ENCODE measurements at places on chromosomes 2 and 18.
A peak's percentile ranks its signal among the peaks of the same experiment; 100 is the strongest.

DNA sequence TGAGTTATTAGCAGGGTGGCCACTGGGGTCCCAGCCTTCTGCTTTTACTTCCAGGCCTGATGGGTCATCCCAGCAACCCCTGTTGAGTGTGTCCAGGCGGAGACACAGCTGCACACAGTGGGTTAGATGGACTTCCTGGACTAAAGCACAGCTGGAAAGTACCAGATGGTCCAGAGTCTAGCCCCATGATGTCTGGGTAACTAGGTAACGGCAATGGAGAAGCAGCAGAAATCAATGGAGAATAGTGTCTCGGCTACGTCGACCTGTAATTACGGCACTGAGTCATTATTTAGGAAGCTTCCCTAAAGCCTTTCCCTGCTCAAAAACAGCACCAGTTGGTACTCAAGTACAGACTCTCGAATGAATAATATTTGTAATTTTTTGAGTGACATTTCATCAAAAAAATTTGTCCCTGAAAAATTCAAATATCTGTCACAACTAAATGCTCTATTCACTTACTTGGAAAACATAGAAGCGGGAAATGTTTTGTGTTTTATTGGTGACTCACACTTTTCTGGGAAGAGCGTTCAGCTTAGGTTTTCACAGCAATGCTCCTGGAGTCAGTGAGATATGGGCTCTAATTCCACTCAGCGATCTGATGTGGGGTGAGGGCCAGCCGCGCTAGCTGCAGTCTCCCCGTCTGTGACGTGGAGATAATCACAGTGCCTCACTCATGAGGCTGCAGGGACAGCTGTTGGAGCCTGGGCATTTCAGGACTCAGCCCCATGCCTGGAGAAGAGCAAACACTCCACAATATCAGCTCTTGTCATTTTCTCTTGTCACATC, 16.2 kb upstream of the ARL4C start:
- DNase-seq, result no peak

- DNase-seq, result peak; percentile 81
Observed at GRCh38 chr2:101720732-101721131, 23.2 kb downstream of the MAP4K4 start.

DNA sequence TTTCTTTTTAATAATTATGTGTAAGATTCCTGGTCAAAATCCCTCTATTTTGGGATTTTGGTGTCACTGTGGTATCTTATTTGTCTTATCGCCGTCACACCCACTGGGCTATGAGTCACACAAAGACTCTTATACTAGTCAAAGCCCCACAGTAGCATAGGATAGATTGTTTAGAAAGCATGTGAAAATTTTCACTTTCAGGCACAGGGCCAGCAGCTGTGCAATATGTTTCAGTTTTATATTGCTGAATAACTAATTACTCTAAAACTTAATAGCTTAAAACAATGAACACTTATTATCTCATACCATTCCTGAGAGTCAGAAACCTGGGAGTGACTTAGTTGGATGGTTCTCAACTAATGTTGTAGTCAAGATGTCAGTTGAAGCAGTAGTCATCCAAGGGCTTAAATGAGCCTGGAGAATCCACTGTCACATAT, 24.0 kb downstream of the CFAP210 start:
- peak; percentile 28 for DNase-seq

DNA sequence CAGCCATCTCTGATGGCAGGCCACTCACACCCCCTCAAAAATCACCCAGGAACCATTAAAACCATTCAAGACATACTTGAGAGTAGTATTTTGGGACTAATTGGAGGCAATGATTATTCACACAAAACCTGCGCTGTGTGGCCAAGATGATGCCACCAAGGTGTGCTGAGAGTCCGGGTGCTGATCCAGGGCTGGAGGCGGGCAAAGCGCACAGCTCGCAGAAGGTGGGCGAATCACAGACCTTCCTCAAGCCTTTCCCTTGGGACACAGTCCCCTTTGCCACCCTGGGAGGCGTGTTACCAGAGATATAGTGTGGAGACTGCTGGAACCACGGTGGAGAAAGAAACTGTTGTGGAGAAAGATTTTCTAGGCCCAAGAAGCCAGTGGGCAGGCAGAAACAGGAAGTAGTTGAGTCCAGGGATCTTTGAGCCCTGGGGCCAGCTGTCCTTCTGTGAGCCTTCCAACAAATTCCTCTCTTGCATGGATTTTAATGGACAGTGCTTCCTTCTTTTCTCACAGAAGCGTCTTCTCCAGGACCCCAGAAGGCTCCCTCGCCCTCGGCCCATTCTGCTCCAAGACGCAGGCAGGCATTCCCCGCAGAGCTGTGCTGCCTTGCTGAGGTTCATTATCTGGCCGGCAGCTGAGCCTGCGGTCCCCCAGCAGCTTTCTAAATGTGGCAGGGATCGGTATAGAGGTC, 8.0 kb downstream of the COPS9 start:
- DNase-seq, result no peak

GRCh38 chr2:47187069-47187468, 32.0 kb upstream of the STPG4 start:
- no peak for DNase-seq

DNA sequence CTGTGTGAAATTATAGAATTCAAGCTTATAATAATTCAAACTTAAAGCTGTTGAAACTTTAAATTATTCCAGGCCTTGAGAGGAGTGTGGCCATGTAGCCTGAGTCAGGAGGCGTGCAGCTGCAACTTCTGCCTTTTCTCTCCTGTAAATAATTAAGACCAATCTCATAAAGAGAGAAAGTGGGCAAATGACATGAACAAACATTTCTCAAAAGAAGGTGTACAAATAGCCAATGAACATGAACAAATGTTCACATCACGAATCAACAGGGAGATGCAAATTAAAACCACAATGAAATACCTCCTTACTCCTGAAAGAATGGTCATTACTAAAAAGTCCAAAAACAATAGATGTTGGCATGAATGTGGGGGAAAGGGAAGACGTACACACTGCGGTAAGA, 149.1 kb upstream of the MYCN start:
- no peak for DNase-seq

DNA sequence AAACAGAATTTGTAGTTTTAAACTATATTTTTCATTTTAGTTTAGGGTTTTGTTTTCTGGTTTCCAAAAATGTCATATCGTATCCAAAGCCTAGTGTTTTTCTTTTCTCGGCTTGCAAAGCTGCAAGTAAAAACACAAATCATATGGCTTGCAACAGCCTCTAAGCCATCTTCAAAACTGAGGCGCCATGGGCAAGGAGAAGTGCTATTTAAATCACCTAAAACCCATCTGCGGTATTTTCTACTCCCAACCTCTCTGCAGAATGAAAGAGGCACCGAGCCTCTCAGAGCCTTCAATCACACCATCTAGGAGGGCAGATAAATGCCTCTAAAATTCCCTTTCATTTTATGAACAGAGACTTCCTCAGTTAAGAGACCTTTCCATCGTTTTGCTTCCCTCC, 25.2 kb downstream of the FECH start:
- DNase-seq, result no peak

- no peak for DNase-seq
Observed at GRCh38 chr2:223896833-223897311, 48.3 kb downstream of the WDFY1 start.

DNA sequence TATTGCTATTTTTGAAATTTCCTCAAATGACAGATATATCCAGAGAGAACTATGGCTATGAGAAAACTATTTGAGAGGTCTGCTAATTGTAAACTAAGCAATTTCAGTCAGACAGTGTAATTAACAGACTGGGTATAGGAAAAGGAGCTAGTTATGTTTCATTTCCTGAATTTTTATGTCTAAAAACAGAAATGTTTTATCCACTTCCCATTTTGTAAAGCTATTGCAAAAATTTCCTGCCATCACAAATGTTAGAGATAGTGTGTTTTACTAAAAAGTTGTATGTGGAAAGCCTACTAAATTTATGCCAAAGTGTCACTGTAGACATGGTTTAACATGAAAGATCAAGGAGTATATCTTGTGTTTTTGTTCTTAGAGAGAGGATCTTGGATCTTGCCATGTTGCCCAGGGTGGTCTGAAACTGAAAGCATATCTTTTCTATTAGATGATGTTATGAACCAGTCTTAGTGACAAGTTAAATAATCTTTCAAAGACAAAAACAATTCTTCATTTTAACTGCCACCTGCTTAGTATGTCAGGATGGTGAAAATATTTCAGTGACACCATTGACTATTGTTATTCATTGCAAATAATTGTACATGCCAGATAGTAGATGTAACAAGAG, 40.5 kb upstream of the ITPRID2 start:
- no peak for DNase-seq

GRCh38 chr2:174663550-174663949, 65.9 kb upstream of the WIPF1 start:
- DNase-seq, result peak; percentile 91

DNA sequence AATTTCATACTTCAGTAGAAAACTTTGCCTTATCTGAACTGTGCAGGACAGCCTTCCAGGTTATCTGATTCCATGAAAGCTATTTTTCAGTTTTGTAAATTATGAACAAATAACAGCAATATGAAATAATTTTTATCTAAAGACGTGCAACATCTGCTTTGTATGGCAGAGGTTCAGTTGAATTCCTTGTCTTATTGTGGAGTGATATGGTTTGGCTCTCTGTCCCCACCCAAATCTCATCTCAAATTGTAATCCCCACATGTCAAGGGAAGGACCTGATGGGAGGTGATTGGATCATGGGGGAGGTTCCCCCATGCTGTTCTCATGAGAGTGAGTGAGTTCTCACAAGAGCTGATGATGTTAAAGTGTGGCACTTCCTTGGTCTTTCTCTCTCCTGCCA, 18.1 kb upstream of the RPIA start:
- no peak for DNase-seq

DNA sequence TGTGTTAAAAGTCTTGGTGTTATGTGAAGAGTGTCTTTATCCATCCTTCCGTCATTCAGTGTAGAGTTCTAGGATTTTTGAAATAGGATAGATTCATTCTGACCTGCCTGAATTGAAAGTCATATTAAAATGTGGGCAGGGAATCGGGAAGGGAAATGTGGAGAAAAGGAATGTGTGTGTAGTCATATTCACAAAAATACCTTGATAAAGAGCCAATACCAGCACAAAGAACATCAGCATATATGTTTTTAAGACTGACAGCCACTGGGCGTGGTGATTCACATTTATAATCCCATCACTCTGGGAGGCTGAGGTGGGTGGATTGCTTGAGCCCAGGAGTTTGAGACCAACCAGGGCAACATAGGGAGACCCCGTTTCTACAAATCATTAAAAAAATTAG, 188.1 kb downstream of the CAMKMT start:
- peak; percentile 68 for DNase-seq

- DNase-seq, result peak; percentile 33
Observed at GRCh38 chr2:191302459-191303139, 57.4 kb downstream of the MYO1B start.

- no peak for DNase-seq
Observed at GRCh38 chr2:19749507-19749836, 152.3 kb downstream of the TTC32 start.

- DNase-seq, result no peak
Observed at GRCh38 chr2:186467421-186467820, 18.6 kb upstream of the ZC3H15 start.

DNA sequence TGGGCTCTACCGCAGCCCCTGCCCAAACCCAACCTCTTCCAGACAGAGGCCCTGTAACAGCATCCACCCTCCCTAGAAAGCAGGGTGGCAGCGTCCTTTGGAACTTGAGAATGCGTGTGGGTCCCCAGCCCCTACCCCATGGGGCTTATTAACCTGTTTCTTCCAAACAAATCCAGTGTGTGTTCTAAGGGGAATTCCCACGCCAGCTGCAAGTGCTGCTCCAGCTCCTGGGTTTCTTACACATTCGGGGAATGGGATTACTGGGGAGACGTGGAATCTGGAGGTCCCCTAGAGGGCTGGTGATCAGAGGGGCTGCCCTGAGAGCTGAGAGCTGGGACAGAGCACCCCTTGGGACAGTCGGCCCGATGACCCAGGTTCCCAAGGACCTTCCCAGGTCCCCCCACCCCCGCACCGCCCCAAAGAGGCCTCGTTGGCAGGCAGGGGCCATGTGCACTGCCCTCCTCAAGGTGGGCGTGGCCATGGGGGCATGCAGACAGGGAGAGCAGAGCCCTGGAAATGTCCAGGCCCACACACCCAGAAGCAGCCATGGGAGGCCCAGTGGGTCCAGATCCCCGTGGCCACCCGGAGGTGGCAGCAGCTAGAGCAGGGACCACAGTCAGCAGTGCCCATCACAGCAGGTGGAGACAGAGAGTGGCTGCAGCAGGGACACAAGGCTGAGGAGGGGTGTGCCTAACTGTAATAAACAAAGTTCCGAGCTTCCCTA, 18.8 kb upstream of the TEX44 start:
- no peak for DNase-seq

GRCh38 chr2:211061612-211062296, 505.4 kb downstream of the CPS1 start:
- no peak for DNase-seq

DNA sequence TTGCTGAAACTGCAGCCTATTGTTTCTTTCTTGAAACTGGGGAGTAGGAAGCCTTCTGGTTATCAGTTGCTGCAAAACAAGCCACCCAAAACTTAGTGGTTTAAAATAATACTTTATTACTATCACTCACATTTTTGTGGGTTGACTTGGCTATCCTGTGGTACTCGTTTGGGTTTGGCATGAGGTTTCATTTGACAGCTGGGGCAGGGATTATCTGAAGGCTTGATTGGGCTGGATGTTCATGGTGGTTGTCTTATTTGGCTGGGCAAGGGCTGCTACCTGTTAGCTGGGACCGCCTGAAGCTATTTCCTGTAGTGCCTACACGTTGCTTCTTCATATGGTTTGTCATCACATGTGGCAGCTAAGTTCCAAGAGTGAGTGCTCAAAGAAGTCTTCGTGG, 122.3 kb downstream of the PLCL1 start:
- DNase-seq, result no peak

GRCh38 chr2:140893685-140894084, 1237.1 kb downstream of the LRP1B start:
- peak; percentile 90 for DNase-seq

DNA sequence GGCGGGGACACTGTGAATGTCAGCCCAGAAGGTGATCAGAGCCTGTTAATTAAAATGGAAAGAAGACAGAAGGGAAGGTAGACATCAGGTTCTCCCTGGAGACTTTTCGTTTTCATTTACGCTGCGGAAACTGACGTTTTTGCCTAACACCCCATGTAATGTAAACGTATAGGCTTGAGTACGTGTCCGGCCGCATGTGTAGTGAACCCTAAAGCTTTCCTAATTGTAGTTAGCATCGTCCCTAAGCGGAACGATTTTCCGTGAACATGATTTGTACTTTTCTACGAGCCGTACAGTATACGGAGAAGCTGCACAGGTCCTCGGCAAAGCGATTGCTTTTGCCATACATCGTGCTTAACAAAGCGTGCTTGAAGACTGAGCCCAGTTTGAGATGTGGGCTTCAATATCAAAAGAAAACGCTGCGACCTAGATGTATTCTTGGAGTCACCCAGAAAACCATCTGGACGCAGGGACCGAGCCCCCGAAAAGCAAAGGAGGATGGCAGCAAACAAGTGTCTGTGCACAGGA, 284 bp downstream of the TIMM21 start:
- no peak for DNase-seq

- DNase-seq, result no peak
Observed at GRCh38 chr2:150207979-150208378, 279.5 kb downstream of the RND3 start.

GRCh38 chr2:72033636-72034035, 114.0 kb downstream of the CYP26B1 start:
- no peak for DNase-seq
